Pancreas (tissue), 10 donors: ENCODE measurements at places on chromosomes 6 and 20. TPM values are rescaled to one million over a fixed set of nuclear protein-coding genes. Genes with fewer than 3 reads are reported as not detected.

GRCh38 chr20:19770375-19770774 lies 12.3 kb downstream of the RIN2 start:
- DNase-seq: no peak

- DNase-seq: no peak
Observed at GRCh38 chr20:64093013-64093503, 8.9 kb upstream of the LKAAEAR1 start.

- DNase-seq: no peak
Observed at GRCh38 chr20:60272790-60273189, 314.6 kb downstream of the CDH26 start.

- DNase-seq: no peak
Observed at GRCh38 chr20:19543101-19543500, 215.0 kb upstream of the RIN2 start.

- peak; percentile 59 for DNase-seq
Observed at GRCh38 chr6:5085648-5086293, 630 bp downstream of the PPP1R3G start.

DNA sequence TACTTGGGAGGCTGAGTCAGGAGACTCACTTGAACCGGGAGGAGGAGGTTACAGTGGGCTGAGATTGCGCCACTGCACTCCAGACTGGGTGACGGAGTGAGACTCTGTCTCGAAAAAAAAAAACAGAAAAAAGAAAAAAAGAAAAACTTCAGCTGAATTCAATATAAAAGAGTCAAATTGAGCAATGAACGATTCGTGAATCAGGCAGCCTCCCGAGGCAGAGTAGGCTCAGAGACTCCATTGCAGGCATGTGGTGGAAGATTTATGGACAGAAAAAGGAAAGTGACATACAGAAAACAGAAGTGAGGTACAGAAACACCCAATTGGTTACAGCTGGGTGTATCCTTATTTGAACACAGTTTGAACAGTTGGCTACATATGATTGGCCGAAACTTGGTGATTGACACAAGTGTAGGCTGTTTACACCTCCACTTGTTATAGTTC lies 56.3 kb downstream of the HLA-DPB1 start:
- no peak for DNase-seq

- no peak for DNase-seq
Observed at GRCh38 chr6:128743974-128744765, 138.8 kb upstream of the LAMA2 start.

Gene FOXF2
- total RNA-seq: 0.38 TPM

Gene SLA2
- total RNA-seq: 0.34 TPM

DNA sequence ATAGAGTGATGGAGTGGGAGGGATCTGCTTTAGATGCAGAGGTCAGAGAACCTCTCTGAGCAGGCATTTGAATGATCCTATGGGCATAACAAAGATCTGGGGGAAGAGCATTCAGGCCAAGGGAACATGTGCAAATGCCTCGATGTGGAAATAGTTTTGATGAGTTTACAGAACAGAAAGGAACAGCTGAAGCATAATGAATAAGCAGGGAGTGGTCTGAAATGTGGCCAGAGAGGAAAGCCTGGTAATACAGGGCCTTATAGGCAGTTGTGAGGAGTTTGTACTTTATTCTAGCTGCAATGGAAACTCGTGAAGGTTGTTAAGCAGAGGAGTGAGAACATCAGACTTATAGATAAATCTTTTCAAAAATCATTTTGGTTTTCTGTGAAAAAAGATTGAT lies 33.0 kb upstream of the ME1 start:
- no peak for DNase-seq

GRCh38 chr6:82875573-82876185 lies 190.0 kb downstream of the UBE3D start:
- no peak for DNase-seq

DNA sequence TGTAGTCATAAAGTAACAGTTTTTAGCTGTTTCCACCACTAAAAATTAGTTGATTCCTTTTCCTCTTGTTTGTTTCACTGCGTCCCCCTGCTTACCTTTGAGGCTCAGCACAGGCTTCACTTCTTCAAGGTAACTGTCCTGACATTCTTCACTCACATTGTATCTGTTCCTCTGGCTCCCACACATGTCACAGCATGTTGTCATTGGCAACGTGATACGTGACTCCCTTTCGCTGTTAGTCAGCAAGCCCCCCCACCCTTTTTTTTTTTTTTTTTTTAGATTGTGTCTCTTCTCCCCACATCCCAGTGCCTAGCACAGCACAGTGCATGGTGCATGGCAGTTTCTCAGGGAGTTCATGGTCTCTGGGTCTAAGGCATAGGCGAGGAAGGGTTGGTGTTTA lies 13.3 kb downstream of the VAPB start:
- DNase-seq: no peak

DNA sequence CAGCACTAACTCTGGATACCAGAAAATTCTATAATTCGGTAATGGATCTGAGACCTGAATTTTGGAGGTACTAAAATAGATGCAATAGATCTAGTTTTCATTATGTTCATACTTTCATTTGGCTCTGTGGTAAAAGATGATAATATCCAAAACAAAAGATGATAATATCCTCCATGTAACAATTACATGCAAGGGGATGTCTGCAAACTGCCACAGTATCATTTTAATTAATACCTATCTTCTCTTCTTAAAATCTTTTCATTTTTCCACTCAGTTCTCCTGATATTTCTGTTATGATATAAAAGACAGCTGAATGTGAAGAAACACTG lies 15.6 kb downstream of the BTN2A1 start:
- no peak for DNase-seq

DNA sequence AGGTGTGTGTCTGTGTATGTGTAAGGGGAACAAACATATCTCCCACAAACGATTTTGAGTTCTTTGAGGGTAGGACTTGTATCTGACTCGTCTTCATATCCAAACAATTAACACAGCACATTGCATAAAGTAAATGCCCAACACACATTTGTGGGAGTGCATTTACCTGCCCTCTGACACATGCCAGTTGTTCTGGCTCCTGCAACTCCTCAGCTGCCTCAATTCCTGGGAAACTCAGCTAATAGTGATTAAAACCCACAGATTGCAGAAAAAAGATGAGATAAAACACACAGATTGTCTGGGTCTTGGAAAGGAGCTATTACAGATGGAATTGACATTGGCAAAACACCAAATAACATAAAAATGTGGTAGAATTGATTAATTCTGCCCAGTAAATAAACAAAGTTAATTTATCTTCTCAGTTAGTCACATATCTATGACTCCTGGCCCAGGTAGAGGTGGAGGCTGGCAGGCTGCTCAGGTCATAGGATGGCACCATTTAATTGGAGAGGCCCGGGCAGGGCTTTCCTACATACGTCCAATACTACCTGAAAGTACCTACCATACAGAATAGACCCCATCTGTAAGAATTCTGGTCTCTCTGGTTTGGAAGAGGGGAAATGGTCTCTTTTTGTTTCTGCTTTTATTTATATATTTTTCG lies 71.5 kb upstream of the IFNGR1 start:
- no peak for DNase-seq

Gene CALHM6
- 0.44 TPM for total RNA-seq

Gene PTPN1
- 6.3 TPM for total RNA-seq

- no peak for DNase-seq
Observed at GRCh38 chr6:73854998-73855718, 159.2 kb downstream of the CD109 start.

DNA sequence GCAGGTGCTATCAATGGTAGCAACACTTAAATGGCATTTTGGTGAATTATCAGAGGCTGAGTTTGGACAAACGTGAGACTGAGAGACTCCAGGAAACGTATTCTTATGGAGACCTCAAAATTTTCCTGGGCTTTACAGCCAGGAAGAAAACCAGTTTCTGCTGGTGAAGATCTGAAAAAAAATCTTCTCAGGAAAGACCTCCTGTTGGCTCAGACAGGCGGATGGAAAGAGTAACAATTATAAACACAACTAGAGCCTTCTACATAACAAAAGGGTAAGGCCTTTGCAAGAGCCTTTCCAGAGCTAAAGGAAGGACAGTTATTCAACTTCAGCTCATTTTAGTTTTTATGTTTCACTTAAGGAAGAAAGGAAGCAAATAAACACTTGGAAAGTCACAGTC lies 274.4 kb downstream of the THBS2 start:
- DNase-seq: no peak

DNA sequence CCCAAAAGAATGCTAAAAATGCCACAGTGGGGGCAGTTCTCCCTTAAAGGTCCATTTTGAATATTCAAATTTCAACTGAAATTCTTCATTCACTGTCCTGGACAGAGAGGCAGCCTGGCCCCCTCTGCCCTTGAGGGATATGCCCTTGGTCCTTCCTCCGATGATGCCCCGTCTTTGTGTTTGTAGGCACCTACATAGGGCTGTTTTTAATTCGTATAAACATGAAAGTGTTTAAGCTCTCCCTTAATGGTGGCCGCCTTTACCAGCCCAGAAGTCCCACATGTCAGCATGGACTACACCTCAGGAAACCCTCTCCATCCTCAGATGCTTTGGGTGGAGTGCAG lies 70.2 kb downstream of the SSR1 start:
- no peak for DNase-seq

Gene MEP1A
- total RNA-seq: 0.25 TPM

- DNase-seq: no peak
Observed at GRCh38 chr6:125586074-125586473, 163.4 kb upstream of the HEY2 start.

Gene BPIFB1
- not detected for total RNA-seq

DNA sequence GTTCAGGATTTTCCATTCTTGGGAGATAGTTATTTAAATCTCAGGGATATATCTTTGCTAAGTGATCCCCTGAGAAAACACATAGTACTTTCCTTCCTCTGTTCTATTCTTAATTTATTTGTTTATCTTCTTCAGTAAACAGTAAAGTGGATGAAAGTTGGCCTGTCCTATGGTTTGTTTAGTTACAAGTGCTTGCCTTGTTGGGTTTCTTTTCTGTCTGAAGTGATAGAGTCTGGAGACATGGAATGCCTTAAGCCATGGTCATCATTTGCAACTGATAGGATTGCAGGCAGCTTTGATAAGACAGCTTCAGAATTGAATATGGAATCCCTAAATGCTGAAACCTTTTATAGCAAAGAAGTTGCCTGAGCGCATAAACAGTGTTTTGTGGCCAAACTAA lies 4.9 kb downstream of the ADGRG6 start:
- DNase-seq: no peak

Gene LMBRD1
- total RNA-seq: 42.9 TPM

DNA sequence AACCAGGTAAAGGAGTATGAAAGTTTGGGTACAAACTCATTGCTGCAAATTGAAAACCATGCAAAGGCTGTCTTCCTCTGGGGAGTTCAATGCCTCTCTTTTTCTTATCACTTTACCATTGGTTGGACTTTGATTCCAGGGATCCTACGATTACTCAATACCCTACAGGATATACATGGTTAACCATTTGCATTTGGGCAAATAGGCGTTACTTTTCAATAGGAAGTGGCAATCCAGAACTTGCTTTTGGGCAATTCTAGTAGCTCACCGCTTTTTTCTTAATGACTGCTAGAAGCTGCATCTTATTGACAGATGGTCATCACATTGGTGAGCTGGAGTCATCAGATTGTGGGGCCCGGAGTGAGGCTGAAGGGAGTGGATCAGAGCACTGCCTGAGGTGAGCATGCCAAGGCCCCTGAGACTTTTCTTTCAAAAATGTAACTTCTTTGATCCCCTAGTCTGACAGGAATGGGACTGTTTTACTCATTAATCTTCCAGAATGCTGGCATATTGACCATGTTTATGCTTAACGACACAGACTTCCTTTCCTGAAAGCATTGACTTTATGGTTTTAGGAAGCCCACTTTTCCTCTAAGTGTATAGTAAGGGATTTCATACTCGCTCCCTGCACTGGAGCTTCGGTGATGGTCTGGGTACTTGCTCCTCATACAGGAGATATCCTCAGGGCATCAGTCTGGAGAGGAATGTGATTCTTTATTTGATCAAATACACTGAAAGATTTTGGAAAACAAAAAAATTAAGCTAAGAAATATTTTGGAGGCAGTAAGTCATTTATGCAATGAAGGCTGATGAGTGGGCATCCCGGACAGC lies at the start of gene CCR6:
Gene CCR6, plus strand, starts transcription at position 270 of the 831 bp plus-strand sequence. CDS start 13,039 bp downstream, outside the sequence.
- DNase-seq: no peak

GRCh38 chr20:51365670-51366069 lies 176.8 kb downstream of the NFATC2 start:
- DNase-seq: no peak

Gene PHACTR1
- total RNA-seq: 9.3 TPM

DNA sequence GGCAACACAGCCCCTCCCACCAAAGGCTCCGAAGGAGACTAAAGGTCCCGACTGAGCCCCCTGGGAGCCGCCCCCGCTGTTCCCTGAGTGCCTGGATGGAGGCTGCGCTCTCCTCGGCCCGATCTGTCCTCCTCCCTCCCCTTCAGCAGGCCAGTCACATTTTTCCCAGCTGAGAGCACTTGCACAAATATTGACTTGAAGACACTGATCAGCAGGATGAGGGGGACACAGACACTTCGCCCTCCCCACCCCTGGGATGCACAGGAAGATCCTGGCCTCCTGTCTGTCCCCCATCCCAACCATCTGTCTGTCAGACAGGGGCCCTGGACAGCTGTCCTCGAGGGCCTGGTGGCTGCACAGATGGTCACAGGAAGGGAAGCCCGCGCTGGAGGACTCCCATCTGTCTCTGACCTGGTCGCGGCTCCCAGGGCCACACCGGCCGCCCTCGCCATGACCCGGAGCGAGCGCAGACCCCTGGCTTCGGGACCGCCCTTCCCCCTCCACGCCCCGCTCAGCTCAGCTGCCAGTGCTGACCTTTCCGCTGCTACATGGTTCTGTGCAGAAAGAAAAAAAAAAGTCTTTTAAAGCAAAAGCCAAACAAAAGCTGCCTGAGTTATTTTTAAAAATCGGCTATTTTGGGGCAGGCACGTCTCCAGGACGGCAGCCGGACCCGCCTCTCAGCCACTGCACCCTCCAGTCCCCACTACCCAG lies 11.1 kb downstream of the LAMA5 start:
- DNase-seq: no peak

DNA sequence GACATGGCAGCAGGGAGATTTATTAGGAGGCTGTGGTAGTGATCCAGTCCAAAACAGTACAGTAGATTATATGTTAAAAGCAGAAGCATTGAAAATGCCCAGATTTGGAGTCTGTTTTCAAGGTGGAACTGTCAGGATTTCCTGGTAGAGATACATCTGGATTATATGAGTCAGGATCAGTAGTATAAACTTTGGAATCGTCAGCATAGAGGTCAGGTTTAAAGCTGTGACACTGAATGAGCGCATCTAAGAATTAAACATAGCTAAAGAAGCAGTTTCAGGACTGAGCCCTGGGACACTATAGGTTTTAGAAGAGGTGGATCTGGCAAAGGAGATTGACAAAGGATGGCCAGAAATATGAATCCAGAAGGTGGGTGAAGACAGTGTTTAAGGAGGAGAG lies 60.4 kb downstream of the RNF144B start:
- no peak for DNase-seq

Gene GJA10
- not detected for total RNA-seq

Gene EDN3
- total RNA-seq: 5.5 TPM

DNA sequence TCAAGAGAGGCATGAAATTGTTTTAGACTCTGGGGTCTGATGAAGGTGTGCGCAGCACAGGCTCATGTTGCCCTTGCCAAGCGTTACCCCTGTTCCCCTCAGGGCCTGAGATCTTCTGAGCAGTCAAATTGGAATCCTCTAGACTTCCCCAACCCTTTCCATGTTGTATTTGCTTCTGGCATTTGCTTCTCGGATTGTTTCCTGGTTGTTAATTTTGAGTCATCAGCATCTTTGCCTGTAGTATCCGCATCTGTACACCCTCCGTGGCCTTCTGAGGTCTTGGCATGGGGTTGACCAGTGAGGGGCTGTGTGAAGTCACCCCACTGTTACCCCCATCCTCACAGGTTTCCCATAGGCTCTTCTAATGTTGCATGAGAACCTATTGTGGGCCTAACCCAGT lies 40.9 kb downstream of the SLC24A3 start:
- no peak for DNase-seq
